Upper lobe of right lung (tissue), 1 donor: ENCODE measurements at places on chromosomes 12 and 14. TPM values are rescaled to one million over a fixed set of nuclear protein-coding genes. Genes with fewer than 3 reads are reported as not detected.

DNA sequence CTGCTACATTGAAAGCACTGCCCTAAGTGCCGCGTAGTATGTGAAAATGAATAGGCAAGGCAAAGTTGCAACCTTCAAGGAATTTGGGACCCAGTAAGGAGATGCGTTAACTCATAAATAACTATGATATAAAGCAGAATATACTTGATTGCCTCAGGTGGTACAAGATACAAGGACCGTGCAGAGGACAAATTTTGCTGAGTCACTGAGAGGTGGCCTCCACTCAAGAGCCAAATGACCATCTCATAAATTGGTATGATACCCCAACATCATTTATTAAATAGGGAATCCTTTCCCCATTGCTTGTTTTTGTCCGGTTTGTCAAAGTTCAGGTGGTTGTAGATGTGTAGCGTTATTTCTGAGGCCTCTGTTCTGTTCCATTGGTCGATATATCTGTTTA lies 35.7 kb downstream of the IGF1 start:
- no peak for DNase-seq
- H3K27me3 ChIP-seq, result no peaks in the 10 kb centered on the region
- H3K27ac ChIP-seq, result no peak overlapping the region
- no peaks in the 10 kb centered on the region for H3K36me3 ChIP-seq
- no peak overlapping the region for H3K4me3 ChIP-seq

- no peak for DNase-seq
Measured at GRCh38 chr12:29818916-29819623, 35.3 kb upstream of the TMTC1 start.

- H3K4me3 ChIP-seq, result no peak overlapping the region
- H3K27me3 ChIP-seq, result no peaks in the 10 kb centered on the region
- DNase-seq, result no peak
- H3K4me1 ChIP-seq, result no peaks in the 10 kb centered on the region
- no peak overlapping the region for H3K27ac ChIP-seq
Measured at GRCh38 chr12:29208060-29208459, 59.0 kb downstream of the FAR2 start.

- no peak overlapping the region for H3K4me3 ChIP-seq
- no peak overlapping the region for H3K27ac ChIP-seq
- H3K36me3 ChIP-seq, result no peaks in the 10 kb centered on the region
- no peak for DNase-seq
- no peaks in the 10 kb centered on the region for H3K4me1 ChIP-seq
Measured at GRCh38 chr12:103879048-103879692, 38.1 kb upstream of the NT5DC3 start.

- no peak overlapping the region for H3K4me3 ChIP-seq
- no peaks in the 10 kb centered on the region for H3K27me3 ChIP-seq
- no peaks in the 10 kb centered on the region for H3K36me3 ChIP-seq
- no peak overlapping the region for H3K27ac ChIP-seq
Measured at GRCh38 chr14:21133901-21134300, 22.0 kb downstream of the OR5AU1 start.

GRCh38 chr12:124837958-124838803 lies 25.5 kb downstream of the SCARB1 start:
- H3K27ac ChIP-seq, result no peak overlapping the region
- no peaks in the 10 kb centered on the region for H3K36me3 ChIP-seq
- H3K27me3 ChIP-seq, result no peaks in the 10 kb centered on the region
- no peak for DNase-seq
- no peak overlapping the region for H3K4me3 ChIP-seq

DNA sequence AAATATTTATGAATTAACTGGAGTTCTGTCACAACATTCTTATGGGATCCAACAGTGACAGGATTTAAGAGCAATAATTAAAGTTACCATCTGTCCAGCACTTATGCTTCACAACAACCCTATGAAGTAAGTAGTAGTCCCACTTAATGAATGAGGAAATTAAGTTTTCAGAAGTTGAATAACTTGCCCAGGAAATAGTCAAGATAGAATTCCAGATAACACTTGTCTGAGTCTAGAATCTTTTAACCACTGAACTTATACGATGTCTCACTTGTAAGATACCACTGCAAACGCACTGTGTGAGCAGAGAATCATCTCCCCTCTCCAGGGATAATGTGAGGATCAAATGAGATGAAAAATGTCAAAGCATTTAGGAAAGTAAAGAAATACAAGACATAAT lies 3.3 kb upstream of the TTC9 start:
- H3K27ac ChIP-seq, result no peak overlapping the region
- H3K36me3 ChIP-seq, result no peaks in the 10 kb centered on the region
- DNase-seq, result no peak
- H3K4me1 ChIP-seq, result peaks cover 16% of the 10 kb centered on the region
- H3K4me3 ChIP-seq, result no peak overlapping the region

DNA sequence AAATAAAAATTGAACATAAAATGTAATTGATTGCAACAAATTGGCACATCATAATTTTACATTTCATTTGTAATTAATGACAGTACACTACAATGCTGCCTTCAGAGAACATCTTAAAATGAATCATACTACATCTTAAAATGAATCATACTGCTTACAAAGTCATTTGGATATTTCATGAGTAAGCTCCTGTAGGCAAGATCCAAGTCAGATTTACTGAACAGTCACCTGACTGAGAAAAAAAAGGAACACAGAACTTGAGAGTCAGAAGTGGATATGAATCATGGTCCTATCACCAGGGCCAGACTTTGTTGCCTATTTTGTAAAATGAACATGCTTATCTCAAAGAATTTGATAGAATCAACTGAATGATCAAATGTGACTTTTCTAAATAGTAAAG lies 32.7 kb upstream of the FBLN5 start:
- H3K4me1 ChIP-seq, result peaks cover 6% of the 10 kb centered on the region
- H3K36me3 ChIP-seq, result no peaks in the 10 kb centered on the region
- no peaks in the 10 kb centered on the region for H3K27me3 ChIP-seq
- no peak overlapping the region for H3K27ac ChIP-seq

GRCh38 chr12:10205220-10205807 lies 7.4 kb upstream of the GABARAPL1 start:
- no peak overlapping the region for H3K4me3 ChIP-seq
- H3K4me1 ChIP-seq, result no peaks in the 10 kb centered on the region
- no peaks in the 10 kb centered on the region for H3K27me3 ChIP-seq
- no peaks in the 10 kb centered on the region for H3K36me3 ChIP-seq
- no peak overlapping the region for H3K27ac ChIP-seq

GRCh38 chr14:95507701-95508103 lies 8.7 kb downstream of the SYNE3 start:
- H3K4me3 ChIP-seq, result no peak overlapping the region
- H3K27me3 ChIP-seq, result no peaks in the 10 kb centered on the region
- DNase-seq, result no peak
- peaks cover 24% of the 10 kb centered on the region for H3K4me1 ChIP-seq

- peaks cover 46% of the 10 kb centered on the region for H3K4me1 ChIP-seq
- peak overlapping the region; percentile 75 for H3K27ac ChIP-seq
- peaks cover 97% of the 10 kb centered on the region for H3K36me3 ChIP-seq
- no peaks in the 10 kb centered on the region for H3K27me3 ChIP-seq
- no peak overlapping the region for H3K4me3 ChIP-seq
- DNase-seq, result peak; percentile 63
Measured at GRCh38 chr14:73725116-73726024, 11.2 kb upstream of the PNMA1 start.

RERGL gene
- 0.72 TPM for total RNA-seq

NPFF gene
- total RNA-seq, result not detected

ABCD2 gene
- total RNA-seq, result 0.46 TPM

KRT78 gene
- not detected for total RNA-seq

MUCL1 gene
- total RNA-seq, result not detected

FAM90A1 gene
- total RNA-seq, result 0.43 TPM

TAS2R9 gene
- total RNA-seq, result not detected

SLCO1B1 gene
- total RNA-seq, result not detected
